SK-N-SH (cell line): ENCODE measurements at places on chromosomes 5 and 9. TPM values are rescaled to one million over a fixed set of nuclear protein-coding genes. Genes with fewer than 3 reads are reported as not detected.

- DNase-seq, result no peak
- H3K4me3 ChIP-seq, result no peak overlapping the region
- no peak overlapping the region for H3K27ac ChIP-seq
- H3K36me3 ChIP-seq, result no peaks in the 10 kb centered on the region
- no peaks in the 10 kb centered on the region for H3K27me3 ChIP-seq
These were observed 34.5 kb upstream of the BASP1 start for GRCh38 chr5:17182981-17183380.

GRCh38 chr5:150619359-150620230 lies 20.9 kb upstream of the SYNPO start:
- H3K27me3 ChIP-seq, result no peaks in the 10 kb centered on the region
- no peak overlapping the region for H3K27ac ChIP-seq
- no peak overlapping the region for H3K4me3 ChIP-seq
- H3K36me3 ChIP-seq, result peaks cover 13% of the 10 kb centered on the region; the same call in 1 of the 2 replicates
- no peak for DNase-seq

DNA sequence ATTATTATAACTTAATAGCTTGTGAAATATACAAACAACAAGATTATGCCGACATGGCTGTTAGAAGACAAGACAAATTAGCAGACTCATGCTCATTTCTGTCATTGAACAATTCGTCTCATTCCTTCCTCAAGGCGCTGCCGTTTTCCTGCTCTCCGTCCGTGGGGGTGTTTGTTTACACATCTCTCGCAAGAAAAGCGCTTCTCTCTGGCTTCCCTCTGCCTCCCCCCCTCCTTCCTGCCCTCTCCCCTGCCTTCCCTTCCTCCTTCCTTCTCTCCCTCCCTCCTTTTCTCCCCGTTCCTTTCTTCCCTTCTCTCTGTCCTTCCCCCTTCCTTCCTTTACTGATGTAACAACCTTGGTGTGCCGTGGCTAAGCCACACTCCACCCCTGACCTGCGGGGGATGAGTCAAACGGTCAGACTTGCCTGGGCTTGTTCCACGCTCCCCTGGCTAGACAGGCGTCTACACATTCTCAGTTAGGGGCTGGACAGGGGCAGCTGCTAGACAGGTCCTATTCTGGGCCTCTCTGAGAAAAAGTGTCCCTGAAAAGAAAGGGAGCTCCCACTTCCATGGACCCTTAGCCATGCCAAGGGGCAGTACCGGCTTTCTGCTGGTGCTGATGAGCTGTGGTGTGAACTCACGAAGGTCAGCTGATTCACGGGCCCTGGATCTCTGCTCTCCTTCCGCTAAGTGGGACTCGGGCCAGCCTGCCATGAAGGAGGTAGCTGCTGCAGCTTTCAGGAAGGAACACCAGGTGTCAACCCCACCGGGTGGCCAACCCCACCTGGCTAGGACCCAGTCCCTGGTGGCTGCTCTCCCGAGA lies 32.0 kb upstream of the SPTLC1 start:
- no peaks in the 10 kb centered on the region for H3K36me3 ChIP-seq
- H3K27me3 ChIP-seq, result no peaks in the 10 kb centered on the region
- peaks cover 21% of the 10 kb centered on the region for H3K4me1 ChIP-seq
- H3K27ac ChIP-seq, result peak overlapping the region; percentile 52
- no peak for DNase-seq

GRCh38 chr5:78606241-78606640 lies 42.3 kb downstream of the LHFPL2 start:
- no peak overlapping the region; the same call in 1 of the 2 replicates for H3K27ac ChIP-seq
- H3K4me3 ChIP-seq, result no peak overlapping the region
- no peaks in the 10 kb centered on the region for H3K27me3 ChIP-seq
- H3K4me1 ChIP-seq, result peaks cover 49% of the 10 kb centered on the region
- DNase-seq, result no peak

DNA sequence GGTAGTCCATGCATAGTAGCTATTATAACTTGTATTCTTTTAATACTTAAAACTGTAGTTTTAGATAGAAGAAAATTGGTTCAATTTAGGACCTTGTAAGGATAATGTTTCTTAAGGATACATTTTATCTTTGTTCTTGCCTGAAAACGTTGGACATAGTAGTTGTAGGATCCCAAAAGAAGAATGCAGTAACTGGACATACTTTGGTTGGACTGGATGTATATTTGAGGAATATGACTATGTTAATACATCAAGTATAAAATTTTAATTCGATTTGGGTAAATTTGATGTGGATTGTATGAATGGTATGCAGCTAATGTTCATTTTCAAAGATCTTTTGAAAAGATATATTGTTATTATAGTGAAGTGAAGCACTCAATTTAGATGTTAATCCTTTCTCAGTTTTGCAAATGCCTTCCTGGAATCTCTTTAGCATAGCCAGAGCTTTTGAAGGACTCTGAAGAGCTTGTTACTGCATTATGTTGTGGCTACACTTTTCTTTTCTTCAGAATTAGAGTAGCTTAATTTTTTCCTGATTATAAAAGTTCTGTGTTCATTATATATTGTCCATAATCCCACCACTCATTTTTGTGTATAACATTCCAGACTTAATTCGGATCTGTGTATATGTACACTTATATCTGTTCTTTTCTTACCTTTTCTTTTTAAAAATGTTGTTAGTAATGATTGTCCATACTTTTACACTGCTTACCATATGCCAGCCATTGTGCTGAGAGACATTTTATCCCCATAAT lies 41.2 kb downstream of the LRRTM2 start:
- no peak overlapping the region for H3K27ac ChIP-seq
- no peak for DNase-seq
- H3K36me3 ChIP-seq, result peaks cover 38% of the 10 kb centered on the region
- peaks cover 8% of the 10 kb centered on the region; the same call in 1 of the 2 replicates for H3K4me1 ChIP-seq
- no peak overlapping the region for H3K4me3 ChIP-seq

GRCh38 chr5:142151436-142152383 lies 43.1 kb downstream of the NDFIP1 start:
- H3K4me3 ChIP-seq, result no peak overlapping the region; the same call in 1 of the 2 replicates
- no peak overlapping the region; the same call in 1 of the 2 replicates for H3K27ac ChIP-seq
- peaks cover 7% of the 10 kb centered on the region for H3K4me1 ChIP-seq
- peaks cover 53% of the 10 kb centered on the region for H3K36me3 ChIP-seq
- peak; percentile 61 for DNase-seq

DNA sequence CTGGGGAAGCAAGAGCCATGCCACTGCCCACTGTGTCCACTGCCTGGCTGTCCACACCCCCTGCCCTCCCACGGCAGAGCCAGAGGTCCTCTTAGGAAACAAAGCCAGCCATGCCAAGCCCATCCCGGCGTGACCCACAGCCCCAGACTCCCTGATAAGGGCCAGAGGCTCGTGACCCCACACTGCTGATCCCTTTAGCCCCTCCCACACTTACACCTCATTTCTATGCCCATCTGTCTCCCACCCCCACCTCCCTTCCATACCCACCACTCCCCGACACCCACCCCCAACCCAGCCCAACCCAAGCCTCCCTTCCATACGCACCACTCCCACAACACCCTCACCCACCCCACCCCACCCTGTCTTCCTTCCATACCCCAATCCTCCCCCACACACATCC lies 17.3 kb downstream of the PTGES start:
- peaks cover 5% of the 10 kb centered on the region; the same call in 1 of the 2 replicates for H3K4me1 ChIP-seq
- no peak for DNase-seq
- no peak overlapping the region for H3K27ac ChIP-seq
- H3K27me3 ChIP-seq, result 0 out of 2 replicates have a peak, but pooled peaks cover 3% of the 10 kb centered on the region
- no peaks in the 10 kb centered on the region for H3K36me3 ChIP-seq

- DNase-seq, result no peak
- H3K36me3 ChIP-seq, result no peaks in the 10 kb centered on the region
- no peak overlapping the region for H3K4me3 ChIP-seq
- H3K27ac ChIP-seq, result no peak overlapping the region
- H3K27me3 ChIP-seq, result no peaks in the 10 kb centered on the region
These were observed 51.1 kb downstream of the SPEF2 start for GRCh38 chr5:35668794-35669193.

- no peaks in the 10 kb centered on the region for H3K27me3 ChIP-seq
- H3K27ac ChIP-seq, result no peak overlapping the region
- no peak for DNase-seq
- H3K4me1 ChIP-seq, result no peaks in the 10 kb centered on the region
These were observed 38.3 kb downstream of the EQTN start for GRCh38 chr9:27258662-27259061.

GRCh38 chr5:98482321-98483300 lies 290.9 kb upstream of the RGMB start:
- H3K36me3 ChIP-seq, result no peaks in the 10 kb centered on the region
- no peak overlapping the region for H3K4me3 ChIP-seq

DNA sequence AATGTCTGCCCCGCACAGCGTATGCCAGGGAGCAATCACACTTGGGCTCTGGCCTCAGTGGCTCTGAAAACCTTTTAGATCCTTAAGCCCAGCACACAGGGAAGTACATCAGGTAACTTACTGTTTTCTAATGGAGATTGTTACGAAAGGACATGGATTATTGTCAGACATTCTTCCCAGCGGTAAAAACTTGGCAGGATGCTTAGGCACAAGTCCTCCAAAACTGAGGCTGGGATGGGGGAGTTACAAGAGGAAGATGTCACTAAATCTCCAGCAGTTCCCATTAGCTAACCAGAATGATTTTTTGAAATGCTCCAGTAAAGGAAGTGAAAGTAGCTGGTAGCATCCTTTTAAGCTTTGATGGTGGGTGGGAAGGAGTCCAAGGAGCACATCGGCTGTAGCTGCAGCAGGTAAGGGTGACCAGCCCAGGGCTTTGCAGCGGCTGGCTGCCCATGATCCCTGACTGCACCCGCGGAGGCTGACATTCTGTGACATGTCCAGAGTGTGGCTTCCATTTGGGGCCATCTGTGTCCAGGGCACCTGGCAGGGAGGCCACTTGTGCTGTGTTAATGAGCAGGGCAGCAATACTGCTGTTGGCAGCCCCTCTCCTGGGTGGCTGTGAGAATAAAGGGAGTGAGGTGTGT lies 165.8 kb downstream of the GADD45G start:
- H3K27ac ChIP-seq, result no peak overlapping the region
- H3K27me3 ChIP-seq, result no peaks in the 10 kb centered on the region
- H3K4me1 ChIP-seq, result peaks cover 15% of the 10 kb centered on the region; the same call in 1 of the 2 replicates
- no peaks in the 10 kb centered on the region for H3K36me3 ChIP-seq
- DNase-seq, result peak; percentile 34
- no peak overlapping the region for H3K4me3 ChIP-seq

DNA sequence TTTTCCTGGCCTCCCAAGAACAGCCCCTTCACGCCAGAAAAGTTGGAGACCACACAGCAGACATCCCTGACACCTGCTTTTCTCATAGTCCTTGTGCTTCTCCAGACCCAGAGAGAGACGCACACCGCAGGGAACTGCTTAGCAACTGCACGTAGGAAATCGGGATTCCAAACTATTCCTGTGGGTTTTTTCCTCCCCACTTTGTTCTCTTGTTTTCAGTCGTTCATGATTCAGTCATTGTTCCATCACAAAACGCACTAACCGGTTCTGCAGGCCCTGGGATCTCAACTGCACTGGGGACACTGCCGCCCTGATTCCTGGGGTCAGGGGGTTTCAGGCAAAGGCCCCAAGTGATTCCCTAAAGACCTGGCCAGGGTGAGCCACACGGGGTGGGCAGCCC lies 588.0 kb upstream of the KLF4 start:
- H3K36me3 ChIP-seq, result no peaks in the 10 kb centered on the region
- no peak for DNase-seq
- H3K27me3 ChIP-seq, result peaks cover 21% of the 10 kb centered on the region; the same call in 1 of the 2 replicates
- H3K4me1 ChIP-seq, result peaks cover 4% of the 10 kb centered on the region; the same call in 1 of the 2 replicates
- H3K27ac ChIP-seq, result no peak overlapping the region
- no peak overlapping the region for H3K4me3 ChIP-seq

- H3K4me1 ChIP-seq, result peaks cover 10% of the 10 kb centered on the region; the same call in 1 of the 2 replicates
- H3K4me3 ChIP-seq, result no peak overlapping the region
- DNase-seq, result no peak
- no peaks in the 10 kb centered on the region for H3K27me3 ChIP-seq
These were observed 20.6 kb upstream of the CRB2 start for GRCh38 chr9:123335193-123335985.

DNA sequence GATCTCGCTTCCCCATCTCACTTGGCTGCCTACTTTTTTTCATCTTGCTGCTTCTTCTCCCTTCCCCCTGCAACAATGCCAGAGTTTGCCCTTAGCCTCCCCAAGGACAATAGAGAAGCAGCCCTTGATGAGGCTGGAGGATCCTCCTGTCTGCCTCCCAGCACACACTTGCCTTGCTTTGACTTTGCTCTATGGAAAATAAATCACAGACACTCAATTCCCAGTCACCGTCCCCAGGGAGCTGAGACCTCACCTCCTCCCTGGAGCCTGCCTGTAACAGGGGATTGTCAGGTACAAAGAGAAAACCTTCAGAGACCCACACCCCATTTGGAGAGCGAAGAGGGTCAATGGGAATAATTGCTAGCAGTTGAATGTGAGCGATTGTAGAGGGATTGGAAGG lies 242.1 kb upstream of the ZNF462 start:
- no peak overlapping the region for H3K4me3 ChIP-seq
- no peaks in the 10 kb centered on the region for H3K27me3 ChIP-seq
- H3K27ac ChIP-seq, result no peak overlapping the region
- H3K36me3 ChIP-seq, result no peaks in the 10 kb centered on the region
- no peak for DNase-seq
- peaks cover 13% of the 10 kb centered on the region; the same call in 1 of the 2 replicates for H3K4me1 ChIP-seq

DNA sequence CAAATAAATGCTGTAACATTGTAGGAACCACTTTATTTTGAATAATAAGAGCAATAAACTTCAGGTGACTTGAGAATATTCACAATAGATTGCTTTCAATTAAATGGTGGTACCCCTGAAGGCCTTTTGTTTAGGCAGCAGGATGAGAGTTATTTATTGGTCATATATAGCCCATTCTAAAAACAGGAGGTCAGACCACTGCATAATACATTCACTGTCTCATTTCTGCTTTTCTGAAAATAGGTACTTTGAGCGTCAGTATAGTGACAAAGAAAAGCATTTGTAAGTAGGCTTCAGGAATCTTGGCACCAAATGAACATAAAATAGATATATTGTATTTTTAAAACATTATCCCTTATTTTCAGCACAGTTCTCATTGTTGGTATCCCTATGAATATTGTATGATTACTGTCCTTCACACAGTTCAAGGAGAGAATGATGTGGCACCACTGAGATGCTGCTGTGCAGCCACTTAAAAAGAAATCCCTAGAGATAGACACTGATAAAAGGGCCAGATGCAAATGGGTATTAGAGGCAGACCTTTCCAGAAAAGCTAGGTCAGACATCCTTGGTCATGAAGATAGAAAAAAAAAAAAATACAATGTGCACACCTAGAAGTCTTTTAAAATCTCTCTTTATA lies 381.8 kb upstream of the ST8SIA4 start:
- H3K27me3 ChIP-seq, result no peaks in the 10 kb centered on the region
- H3K4me1 ChIP-seq, result no peaks in the 10 kb centered on the region
- DNase-seq, result no peak
- H3K27ac ChIP-seq, result no peak overlapping the region
- H3K36me3 ChIP-seq, result no peaks in the 10 kb centered on the region

GRCh38 chr9:81600631-81601030 lies 88.7 kb downstream of the TLE1 start:
- H3K4me3 ChIP-seq, result no peak overlapping the region
- no peak overlapping the region for H3K27ac ChIP-seq
- no peaks in the 10 kb centered on the region for H3K27me3 ChIP-seq
- no peak for DNase-seq

- peaks cover 20% of the 10 kb centered on the region; the same call in 1 of the 2 replicates for H3K4me1 ChIP-seq
- no peak overlapping the region for H3K27ac ChIP-seq
- no peaks in the 10 kb centered on the region for H3K36me3 ChIP-seq
- H3K4me3 ChIP-seq, result no peak overlapping the region
These were observed 15.2 kb downstream of the FNBP1 start for GRCh38 chr9:130027533-130028365.

GRCh38 chr5:65014769-65015168 lies 246.0 kb downstream of the CWC27 start:
- peaks cover 22% of the 10 kb centered on the region; the same call in 1 of the 2 replicates for H3K4me1 ChIP-seq
- H3K27me3 ChIP-seq, result no peaks in the 10 kb centered on the region
- H3K27ac ChIP-seq, result peak overlapping the region; percentile 9; the same call in 1 of the 2 replicates
- H3K36me3 ChIP-seq, result no peaks in the 10 kb centered on the region
- no peak for DNase-seq
- no peak overlapping the region for H3K4me3 ChIP-seq

MTREX gene
- 11.2 and 12.1 TPM in 2 replicates for polyA plus RNA-seq

TAF1L gene
- 0.02 TPM in 1 of 2 replicates, not detected in the other for polyA plus RNA-seq

CSF1R gene
- polyA plus RNA-seq, result 0.15 and 0.25 TPM in 2 replicates

GARIN3 gene
- polyA plus RNA-seq, result not detected in 2 replicates

ZFP2 gene
- polyA plus RNA-seq, result 0.29 and 0.33 TPM in 2 replicates

CDK9 gene
- polyA plus RNA-seq, result 82.7 and 108 TPM in 2 replicates
